ENCODE measurements at places on chromosomes 4 and X.
A peak's percentile ranks its signal among the peaks of the same experiment; 100 is the strongest.

GRCh38 chr4:82517043-82517442 is 44.7 kb downstream of the TMEM150C start:
- DNase-seq = no peak

- DNase-seq = peak; percentile 8
These were observed 26.1 kb downstream of the IGSF1 start for GRCh38 chrX:131262738-131263679.

DNA sequence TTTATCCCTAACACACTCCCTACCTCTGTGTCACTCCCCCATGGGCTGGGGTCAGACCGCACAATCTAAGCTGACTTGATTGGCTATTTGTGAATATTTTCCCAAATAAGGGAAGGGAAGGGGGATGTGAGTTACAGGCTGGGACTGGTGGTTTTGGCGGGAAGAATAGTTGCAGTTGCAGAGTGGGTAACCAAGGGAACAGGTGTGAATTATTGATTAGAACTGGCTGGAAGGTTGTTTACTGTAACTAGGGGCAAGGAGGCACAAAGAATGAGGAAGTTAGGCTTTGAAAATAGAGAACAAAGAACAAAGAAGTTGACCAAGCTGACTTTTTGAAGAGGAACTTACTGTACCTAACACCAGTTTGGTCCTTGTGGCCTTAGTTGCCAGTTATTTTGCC is 88.0 kb upstream of the XAGE2 start:
- no peak for DNase-seq

DNA sequence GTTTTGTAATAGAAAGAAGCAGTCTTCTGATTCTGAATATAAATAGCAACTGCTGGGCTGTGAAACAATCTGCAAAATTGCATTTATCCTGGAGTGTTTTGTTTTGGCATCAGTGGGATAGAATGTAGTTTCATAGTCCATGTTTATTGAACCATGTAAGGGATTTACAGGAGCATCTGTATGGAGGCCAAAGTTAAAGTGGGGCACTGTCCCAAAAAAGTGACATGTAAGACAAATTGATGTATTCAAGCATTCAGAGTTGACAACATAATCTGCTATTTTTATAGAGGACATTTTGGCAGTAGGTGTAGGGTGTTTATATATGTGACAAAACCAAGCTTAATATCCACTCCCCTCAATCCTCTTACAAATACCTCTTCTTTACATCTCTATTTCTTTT is 200.5 kb upstream of the ANK2 start:
- peak; percentile 77 for DNase-seq

DNA sequence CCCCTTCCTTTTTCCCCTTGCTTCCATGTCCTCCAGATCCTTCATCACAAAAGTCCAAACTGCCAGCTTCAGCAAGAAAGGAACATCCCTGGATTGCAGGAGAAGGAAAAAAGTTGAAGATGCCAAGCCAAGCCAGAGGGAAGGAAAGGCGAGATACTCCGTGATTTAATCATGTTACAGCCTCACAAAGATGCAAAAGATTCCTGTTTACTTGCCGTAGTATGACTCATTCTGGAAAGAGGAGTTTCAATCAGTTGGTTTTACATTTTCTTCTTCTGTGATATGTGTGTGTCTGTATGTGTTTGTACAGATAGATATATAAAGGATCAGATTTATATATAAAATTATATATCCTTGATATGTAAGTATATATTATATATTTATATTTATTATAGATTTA is 69.3 kb downstream of the BTC start:
- no peak for DNase-seq

- DNase-seq = no peak
These were observed 26.3 kb downstream of the EFHC2 start for GRCh38 chrX:44317181-44317580.

DNA sequence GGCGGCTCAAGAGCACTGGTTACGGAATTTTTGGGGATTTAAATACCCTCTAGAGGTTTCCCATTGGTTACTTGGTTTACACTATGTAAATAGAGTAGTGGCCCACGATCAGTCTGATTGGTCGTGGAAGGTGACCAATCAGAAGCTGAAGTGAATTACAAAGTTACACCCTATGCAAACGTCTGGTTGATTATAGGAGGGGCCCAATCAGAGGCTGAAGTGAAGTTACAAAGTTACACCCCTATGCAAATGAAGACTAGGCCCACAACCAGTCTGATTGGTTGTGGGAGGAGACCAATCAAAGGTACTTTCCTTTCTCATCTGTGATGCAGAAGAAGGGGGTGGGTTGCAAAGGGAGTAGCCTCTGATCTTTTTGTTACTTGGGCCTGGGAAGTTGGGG is 45.1 kb upstream of the HSD17B10 start:
- no peak for DNase-seq

GRCh38 chr4:33722800-33723516 is 2521.4 kb downstream of the ARAP2 start:
- DNase-seq = no peak

GRCh38 chr4:153146031-153146430 is 58.2 kb upstream of the TRIM2 start:
- no peak for DNase-seq

GRCh38 chr4:171031338-171031737 is 781.9 kb upstream of the GALNTL6 start:
- no peak for DNase-seq

- no peak for DNase-seq
These were observed 417.7 kb upstream of the GALNT7 start for GRCh38 chr4:172750910-172751309.

GRCh38 chr4:151184523-151185458 is 85.4 kb downstream of the RPS3A start:
- no peak for DNase-seq

DNA sequence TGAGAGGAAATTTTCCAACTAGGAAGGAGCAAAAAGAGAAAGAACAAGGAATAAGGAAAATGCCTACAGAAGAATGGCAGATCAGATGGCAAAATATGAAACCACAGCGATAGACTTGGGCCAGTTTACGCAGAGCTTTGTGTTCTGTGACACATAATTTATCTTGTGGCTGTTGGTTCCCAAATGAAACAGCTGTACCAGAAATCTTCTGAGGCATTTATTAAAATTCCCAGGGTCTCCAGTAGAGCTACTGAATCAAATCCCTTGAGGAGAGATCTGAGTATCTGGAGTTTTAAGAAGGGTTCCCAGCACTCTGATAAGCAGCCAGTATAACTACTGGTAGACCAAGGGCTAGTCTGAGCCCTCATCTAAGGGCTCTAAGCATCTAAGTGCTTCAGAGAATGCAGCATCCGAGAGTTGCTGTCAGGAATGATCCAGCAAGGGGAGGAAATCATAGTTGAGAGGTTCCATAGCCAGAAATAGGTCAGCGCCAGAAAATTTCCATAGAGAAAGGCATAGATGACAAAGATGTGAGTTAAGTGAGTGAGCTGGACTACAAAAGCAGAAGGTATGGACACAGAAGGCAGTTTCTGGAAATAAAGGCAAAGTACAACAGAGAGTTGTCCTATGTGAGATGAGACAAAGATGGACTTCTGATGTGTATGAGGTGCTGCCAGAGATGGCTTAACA is 46.3 kb upstream of the FAM241A start:
- DNase-seq = no peak

GRCh38 chr4:173318648-173319211 is 15.4 kb downstream of the HMGB2 start:
- DNase-seq = peak; percentile 49

DNA sequence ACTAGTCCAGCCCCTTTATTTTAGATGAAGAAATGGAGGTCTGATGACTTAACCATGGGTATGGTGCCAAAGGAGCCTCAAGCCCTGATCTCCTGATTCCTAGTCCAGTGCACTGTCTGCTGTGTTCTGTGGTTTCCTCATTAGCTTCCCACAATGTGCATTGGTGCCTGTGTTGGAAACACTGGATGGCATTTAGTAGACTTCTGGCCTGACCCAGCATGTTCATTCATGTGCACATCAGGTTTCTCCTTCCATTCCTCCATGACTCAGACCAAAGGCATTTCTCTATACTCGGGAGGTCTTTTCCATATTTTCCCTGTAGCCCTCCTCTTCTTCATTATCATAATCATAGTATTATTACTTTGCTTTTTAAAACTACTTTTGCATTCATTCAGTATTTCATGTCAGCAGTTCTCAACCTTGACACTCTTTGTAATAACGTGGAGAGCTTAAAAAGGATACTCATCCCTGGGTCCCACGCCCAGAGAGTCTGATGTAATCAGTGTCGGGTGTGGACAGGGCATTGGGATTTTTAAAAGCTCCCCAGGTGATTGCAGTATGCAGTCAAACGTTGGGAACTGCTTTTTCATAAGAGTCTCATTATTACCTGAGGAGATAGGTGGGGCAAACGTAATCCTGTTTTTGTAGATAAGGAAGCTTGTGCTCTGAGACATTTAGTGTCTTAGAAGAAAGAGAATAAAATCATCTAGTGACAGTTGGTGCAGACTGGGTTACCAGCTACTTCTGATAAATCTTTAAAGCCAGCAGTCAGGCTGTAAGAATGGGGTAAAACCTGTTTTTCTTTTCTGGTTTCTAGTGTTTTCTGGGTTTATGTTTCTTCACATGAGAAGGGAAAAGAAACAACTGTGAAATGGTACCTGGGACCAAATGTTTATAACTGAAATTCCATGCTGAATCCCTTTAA is 40.9 kb upstream of the XK start:
- no peak for DNase-seq

- DNase-seq = no peak
These were observed 1869.7 kb downstream of the PCDH7 start for GRCh38 chr4:32589853-32590252.

DNA sequence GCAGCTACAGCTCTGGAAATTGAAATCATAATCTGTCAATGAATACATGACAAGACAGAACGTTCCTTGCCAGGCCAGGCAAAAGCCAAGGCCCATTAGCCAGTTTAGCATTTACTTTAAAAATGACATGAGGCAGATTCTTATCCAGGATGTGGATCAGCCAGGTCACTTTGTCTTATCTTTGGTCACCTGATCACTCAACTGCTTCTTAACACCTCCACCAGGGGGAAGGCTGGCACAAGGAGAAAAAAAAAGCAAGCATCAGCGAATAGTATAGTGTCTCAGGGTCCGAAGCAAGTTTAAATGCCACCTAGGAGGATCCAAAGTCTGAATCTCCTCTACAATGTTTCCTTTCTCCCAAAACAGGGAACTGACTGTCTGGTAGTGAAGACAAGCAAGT is 18.8 kb downstream of the ATP1B4 start:
- DNase-seq = no peak

DNA sequence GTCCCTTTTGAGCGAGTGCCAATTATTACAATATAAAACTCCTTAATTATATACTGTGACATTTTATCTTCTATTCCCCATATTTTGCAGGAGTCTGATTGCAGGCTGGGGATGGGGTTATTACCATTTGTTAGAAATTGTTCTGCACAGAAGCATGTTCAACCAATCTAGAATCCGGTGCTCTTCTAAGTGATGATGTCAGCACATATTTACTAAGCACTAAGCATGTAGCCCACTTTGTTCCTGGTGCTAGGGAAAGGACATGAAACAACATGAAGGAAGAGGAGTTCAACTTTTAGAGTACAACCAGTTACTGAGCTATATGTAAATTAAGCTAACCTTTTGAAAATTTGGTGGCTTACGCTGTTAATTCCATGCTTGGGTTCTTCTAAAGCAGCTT is 52.8 kb upstream of the IL1RAPL2 start:
- no peak for DNase-seq

DNA sequence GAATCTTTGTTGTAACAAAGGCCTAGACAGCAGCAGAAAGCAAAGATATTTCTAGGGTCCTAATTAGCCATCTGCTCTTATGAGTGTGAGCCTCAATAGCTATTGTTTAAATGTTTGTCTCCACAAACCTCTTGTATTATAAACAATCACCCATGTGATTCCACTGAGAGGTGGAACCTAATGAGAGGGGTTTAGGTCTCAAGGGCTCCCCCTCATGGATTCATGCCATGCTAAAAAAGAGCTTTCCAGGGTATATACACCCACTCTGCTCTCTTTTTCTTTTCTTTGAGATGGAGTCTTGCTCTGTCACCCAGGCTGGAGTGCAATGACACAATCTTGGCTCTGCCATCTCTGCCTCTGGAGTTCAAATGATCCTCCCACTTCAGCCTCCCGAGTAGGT is 42.1 kb downstream of the TRIM61 start:
- no peak for DNase-seq

GRCh38 chr4:31592293-31592692 is 872.1 kb downstream of the PCDH7 start:
- no peak for DNase-seq

GRCh38 chrX:43333543-43333942 is 322.6 kb upstream of the MAOA start:
- no peak for DNase-seq

DNA sequence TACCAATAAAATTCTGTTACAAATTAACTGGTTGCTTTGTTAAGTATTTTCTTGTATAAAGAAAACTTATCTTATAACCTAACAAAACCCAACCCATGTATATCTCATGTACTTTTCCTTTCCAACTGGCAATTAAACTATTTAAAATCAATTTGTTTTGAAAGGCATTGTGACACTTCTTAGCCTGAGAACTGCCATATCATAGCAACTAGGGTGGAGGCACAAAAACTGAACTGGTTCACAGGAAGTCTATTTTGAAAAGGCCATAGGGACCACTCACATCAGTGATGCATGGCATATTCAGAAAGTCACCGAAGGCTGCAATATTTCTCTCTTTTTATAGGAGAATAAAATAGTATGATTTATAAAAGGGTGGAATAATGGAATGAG is 40.5 kb upstream of the ARSJ start:
- DNase-seq = no peak

DNA sequence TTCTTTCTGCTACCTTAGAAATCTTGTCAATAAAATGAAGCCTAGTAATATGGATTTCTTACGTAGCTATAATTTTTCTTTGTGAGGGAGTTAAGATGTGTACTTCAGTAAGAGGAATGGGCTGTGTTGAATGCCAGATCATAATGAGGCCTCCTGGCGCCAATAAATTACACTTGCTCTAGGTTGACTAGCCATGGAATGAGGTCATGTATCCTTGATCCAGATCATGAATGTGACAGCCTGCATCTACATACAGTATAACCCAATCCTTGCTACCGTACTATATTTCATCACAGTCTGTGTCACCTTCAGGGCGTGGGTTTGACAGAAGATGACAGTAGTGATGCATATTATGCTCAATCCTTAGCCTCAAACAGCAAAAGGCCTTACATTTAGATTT is 36.2 kb downstream of the NHS start:
- no peak for DNase-seq

GRCh38 chr4:39978904-39979303 is 1.2 kb upstream of the PDS5A start:
- no peak for DNase-seq

DNA sequence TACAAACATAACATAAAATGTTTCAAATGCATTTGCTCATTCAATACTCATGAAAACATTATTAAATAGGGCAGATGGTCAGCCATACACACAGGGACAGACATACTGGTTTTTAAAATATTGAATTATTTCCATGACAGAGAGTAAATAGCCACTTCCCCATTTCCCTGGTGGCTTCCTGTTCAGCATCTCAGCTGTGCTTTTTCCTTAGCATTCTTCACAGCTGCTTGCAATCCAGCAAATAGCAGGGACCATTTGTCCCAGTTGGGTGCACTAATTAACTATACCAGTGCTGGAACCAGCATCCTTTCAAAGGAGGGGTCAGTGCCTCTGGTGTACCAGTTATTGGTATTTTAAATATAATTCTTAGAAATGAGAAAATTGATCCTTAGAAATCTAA is 964.7 kb downstream of the RAB28 start:
- no peak for DNase-seq

All from NCI-H1694 (cell line).